Upper lobe of right lung (tissue), 1 donor: ENCODE measurements at places on chromosomes 6 and 20.

- no peak for DNase-seq
These were observed 294.2 kb downstream of the FOXC1 start for GRCh38 chr6:1903780-1904465.

DNA sequence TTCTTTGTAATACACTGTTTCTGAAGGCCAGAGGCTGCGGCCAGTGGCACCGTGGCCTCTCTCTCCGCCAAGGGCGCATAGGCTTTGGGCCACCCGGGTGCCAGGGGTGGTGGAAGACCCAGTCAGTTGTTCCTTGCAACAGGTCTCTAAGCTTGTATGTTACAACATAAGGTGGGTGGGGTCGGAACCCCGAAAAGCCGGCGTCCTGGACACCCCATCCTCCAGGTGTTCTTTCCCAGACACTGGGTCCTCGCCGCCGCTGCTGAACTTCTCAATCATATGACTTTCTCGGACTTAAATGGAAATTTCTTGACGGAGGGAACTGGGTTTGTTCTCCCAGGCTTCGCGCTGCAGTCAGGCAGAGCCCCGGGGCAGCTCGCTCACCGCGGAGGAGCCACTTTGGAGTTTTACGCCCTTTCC is 983 bp upstream of the KCNQ5 start:
- DNase-seq, result no peak

GRCh38 chr6:16305246-16305725 is 66.9 kb downstream of the GMPR start:
- DNase-seq, result no peak

DNA sequence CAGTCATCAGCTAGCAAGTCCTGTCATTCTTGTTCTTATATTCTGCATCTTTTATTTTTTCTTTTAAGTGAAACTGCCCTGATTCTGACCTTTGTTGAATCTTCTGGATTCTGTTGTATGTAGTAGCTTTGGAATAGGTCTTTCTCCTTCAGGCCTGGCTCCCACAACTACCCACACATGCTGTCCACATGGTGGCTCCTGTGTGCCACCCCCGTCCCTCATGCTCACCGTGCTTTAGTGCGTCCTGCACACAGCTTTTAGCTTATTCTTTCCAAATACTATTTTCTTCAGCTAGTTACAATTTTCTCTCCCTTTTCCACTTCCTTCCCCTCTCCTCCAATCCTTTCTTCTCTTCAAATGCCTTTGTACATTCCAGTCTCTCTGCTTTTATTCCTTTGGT is 61.8 kb downstream of the CTNNBL1 start:
- no peak for DNase-seq

DNA sequence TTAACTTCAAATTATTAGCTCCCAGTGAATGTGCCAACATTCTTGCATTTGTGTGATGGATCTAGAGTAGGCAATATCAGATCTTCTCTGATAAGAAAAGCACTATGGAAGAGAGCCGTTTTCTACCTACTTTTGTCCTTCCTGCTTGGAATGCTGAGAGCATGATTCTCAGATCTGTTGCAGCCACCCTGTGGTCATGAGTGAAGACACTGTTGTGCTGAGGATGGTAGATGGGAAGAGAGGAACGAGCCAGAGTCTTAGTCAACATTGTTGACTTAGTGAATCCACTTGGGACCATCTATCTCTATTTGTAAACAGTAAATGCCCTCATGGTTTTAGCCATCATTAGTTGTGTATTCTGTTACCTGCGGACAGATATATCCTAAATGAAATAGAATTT is 202.6 kb downstream of the CD109 start:
- no peak for DNase-seq

- no peak for DNase-seq
These were observed 312.0 kb downstream of the SAMD5 start for GRCh38 chr6:147820520-147820919.
